ENCODE measurements at places on chromosomes 1 and 21.

DNA sequence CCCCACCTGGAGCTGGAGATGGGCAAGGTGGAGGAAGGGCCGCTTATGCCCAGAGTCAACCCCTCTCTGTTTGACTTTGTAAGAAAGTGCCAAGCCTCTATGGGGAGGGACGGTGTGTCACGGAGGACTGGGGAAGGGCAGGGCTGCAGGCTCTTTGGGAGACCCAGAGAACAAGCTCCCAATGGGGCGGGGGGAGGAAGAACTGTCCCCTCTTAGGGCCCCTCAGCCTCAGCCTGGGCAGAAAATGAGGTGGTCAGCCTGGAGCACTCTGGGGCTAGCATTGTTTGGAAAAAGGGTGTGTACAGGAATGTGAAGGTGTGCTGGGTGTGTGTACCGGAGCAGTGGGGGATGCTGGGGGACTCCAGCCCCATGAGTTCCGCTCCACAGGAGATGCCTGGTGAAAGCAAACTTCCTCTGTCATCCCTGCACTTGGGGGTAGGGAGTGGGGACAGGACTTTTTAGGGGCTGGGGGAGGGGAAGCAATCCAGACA is 1.2 kb upstream of the INAVA start:
- H3K27me3 ChIP-seq = peaks cover 7% of the 10 kb centered on the region
- peaks cover 22% of the 10 kb centered on the region for H3K4me1 ChIP-seq
- no peak overlapping the region for H3K27ac ChIP-seq
- H3K36me3 ChIP-seq = no peaks in the 10 kb centered on the region
- H3K4me3 ChIP-seq = no peak overlapping the region

- DNase-seq = no peak
- H3K36me3 ChIP-seq = no peaks in the 10 kb centered on the region
- H3K27ac ChIP-seq = no peak overlapping the region
- peaks cover 25% of the 10 kb centered on the region for H3K27me3 ChIP-seq
Observed at GRCh38 chr1:6972399-6972798, 187.1 kb downstream of the CAMTA1 start.

DNA sequence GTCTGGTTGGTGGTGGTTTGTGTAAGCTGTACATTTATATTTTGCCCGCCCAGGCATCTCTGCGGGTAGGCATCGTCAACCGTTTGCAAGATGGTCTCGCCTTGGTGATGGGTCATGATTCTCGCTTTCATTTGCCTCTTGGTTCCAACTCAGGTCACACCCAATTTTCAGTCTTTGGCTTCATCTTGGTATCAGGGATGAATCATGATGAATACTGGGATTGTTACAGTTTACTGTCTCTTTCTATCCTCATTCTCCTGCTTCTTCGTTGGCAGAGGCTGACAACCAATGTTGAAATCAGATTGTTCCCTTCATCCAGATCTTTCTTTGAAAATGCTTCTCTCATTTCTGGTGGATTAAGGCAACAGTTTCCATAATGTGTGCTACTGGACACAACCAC is 129.7 kb upstream of the KAZN start:
- no peaks in the 10 kb centered on the region for H3K4me1 ChIP-seq
- no peak for DNase-seq
- no peak overlapping the region for H3K27ac ChIP-seq
- no peak overlapping the region for H3K4me3 ChIP-seq

- H3K27me3 ChIP-seq = no peaks in the 10 kb centered on the region
- no peak overlapping the region for H3K27ac ChIP-seq
- H3K36me3 ChIP-seq = no peaks in the 10 kb centered on the region
- H3K4me3 ChIP-seq = no peak overlapping the region
- DNase-seq = no peak
Observed at GRCh38 chr1:192969091-192969490, 90.1 kb downstream of the UCHL5 start.

GRCh38 chr1:14724246-14724645 is 125.8 kb downstream of the KAZN start:
- H3K27me3 ChIP-seq = no peaks in the 10 kb centered on the region
- H3K4me3 ChIP-seq = no peak overlapping the region
- H3K36me3 ChIP-seq = no peaks in the 10 kb centered on the region
- DNase-seq = peak; percentile 76
- peaks cover 3% of the 10 kb centered on the region for H3K4me1 ChIP-seq
